NCI-H1105 (cell line): ENCODE measurements at places on chromosomes 5 and 9.

DNA sequence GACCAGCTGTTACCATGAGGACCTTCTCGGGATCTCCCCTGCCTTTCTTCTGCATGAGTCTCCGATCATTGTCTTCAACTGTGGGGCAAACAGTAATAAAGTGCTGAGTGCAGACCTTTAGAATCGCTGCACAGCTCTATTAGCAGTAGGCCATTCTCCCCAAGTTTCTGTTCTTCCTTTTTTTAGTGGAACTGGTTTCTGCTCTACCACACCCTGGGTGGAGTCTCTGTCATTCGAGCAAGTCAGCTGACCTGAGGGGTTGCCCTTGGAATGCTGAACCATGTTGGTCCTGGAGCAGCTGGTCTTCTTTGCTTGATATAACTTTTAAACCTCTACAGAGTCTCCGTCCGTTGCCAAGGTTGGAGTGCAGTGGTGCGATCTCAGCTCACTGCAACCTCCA lies 33.4 kb upstream of the GNPDA1 start:
- DNase-seq = no peak

DNA sequence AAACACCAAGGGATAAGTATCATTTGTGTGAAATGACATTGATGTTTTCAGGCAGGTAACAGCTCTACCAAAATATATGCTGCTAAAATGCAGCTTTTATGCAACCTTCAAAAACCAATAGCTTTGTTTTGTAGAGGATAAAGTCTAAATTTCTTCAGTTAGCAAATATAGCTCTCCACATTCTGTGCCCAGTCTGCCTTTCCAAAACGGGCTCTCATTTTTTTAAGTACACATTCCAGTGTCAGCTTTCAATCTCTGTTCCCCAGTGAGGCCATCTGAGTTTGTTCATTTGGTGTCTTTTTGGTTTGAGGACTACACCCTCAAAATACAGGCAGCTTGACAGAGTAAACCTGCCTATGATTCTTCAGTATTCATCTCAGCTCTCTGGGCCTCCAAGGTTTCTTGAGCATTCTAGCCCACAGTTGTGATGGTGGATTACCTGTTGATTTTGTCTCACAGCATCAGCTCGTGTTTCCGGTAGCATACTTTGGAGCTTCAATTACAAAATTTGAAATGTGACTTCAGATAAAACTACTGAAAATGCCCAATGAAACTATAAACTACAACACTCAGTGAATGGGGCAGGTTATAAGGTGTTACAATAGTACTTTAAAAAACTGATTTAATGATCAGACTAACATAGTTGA lies 55.7 kb downstream of the NR3C1 start:
- no peak for DNase-seq

- DNase-seq = no peak
Measured at GRCh38 chr5:9699681-9700080, 69.5 kb upstream of the TAS2R1 start.

DNA sequence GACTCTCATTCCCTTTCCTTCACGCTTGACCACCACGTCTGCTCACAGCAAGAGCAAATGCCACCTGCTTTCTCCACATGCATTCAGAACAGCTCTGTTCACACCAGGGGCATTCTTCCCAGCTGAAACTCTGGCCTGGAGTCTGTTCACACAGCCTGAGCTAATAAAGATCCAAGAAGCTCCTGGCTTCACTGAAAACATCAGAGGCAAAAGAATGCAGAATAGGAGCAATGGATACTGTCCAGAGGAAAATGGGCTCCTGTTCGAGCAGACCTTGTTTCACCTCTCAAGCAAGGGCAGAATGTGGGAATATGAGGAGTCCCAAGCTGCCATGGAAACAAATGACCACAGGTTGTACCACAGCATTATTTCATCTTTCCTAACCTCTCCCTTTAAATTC lies 402.7 kb upstream of the TNC start:
- DNase-seq = no peak

DNA sequence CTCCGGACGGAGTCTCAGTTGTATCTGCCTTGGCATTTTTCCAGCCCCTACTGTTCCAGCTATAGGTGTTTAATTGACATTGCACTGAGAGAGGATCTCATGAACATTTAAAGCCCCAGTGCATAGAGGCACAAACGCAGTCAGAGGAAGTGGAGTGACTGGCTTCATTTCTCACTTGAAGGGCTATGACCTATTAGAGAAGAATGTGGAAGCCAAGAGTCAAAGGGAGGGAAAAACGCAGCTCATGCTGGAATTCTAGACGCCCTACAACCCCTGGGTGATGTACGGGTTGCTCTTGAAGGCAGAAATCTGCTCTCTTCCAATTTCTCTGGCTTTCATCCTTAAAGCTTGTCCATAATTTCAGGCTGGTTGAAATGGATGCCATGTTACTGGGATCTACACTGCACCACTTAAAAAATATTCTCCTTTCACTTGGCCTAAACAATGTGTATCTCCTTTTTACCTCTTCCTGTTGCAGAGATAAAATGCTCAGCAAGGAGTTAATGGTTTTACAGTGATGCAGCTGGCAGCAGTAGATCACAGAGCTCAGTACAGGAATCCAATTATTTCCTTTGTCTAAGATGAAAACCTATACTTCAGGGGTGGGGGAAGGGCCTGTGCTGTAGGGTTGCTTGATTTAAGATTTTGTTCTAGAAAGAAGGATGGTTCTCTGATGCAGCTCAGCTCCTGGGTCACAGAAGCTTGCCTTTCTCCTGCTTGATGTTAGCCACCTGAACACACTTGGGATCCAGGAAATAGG lies 61.8 kb upstream of the MAMDC2 start:
- DNase-seq = no peak

GRCh38 chr5:5009240-5009639 lies 130.9 kb upstream of the ADAMTS16 start:
- no peak for DNase-seq

DNA sequence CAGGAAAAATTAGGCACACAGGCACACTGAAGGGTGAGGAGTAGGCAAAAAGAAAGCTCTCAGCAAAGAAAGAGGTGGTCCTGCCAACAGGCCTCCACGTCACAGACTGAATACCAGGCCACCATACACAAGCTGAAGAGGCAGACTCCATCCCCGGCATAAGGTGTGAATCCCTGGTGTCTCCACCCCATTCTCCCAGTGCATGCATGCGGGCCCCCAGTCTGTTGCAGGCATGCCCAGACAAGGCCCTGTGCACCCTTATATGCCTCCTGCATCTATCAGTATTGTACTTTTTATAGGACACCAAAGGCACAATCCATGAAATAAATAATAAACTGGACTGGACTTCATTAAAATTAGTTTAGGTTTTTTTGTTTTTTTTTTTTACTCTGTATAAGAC lies 73.1 kb downstream of the RGMB start:
- DNase-seq = no peak

GRCh38 chr5:135344349-135344748 lies 54.7 kb downstream of the MACROH2A1 start:
- no peak for DNase-seq

- no peak for DNase-seq
Measured at GRCh38 chr5:14229734-14230133, 86.6 kb downstream of the TRIO start.

DNA sequence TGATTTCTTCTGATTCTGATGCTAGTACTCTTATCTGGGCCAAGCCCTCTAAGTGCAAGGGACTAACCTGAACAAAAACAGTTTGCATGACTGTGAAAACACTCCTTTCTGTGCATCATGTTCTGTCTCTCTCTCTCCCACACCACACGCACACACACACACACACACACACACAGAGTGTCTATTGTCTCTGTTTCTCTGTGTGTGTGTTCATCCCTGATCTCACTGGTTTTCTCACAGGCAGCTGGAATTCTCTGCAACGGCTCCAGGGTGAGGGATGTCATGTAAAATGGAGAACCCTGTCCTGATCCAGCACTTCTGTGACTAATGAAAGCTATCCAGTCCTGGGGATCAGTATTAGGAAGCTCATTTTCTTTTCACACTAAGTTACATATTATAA lies 453.1 kb upstream of the RGMB start:
- DNase-seq = no peak

DNA sequence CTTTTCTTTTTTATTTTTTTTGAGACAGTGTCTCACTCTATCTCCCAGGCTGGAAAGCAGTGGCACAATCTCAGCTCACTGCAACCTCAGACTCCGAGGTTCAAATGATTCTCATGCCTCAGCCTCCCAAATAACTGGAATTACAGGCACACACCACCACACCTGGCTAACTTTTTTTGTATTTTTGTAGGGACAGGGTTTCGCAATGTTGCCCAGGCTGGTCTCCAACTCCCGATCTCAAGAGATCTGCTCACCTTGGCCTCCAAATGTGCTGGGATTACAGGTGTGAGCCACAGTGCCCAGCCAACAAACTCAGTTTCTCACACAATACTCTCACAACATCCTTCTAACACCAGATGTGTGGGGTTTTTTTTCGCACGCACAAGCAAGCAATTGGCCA lies 22.1 kb downstream of the AFF4 start:
- no peak for DNase-seq

- DNase-seq = no peak
Measured at GRCh38 chr5:122693963-122694362, 80.9 kb upstream of the SNX2 start.

GRCh38 chr5:133041910-133042309 lies 9.9 kb upstream of the HSPA4 start:
- DNase-seq = no peak

DNA sequence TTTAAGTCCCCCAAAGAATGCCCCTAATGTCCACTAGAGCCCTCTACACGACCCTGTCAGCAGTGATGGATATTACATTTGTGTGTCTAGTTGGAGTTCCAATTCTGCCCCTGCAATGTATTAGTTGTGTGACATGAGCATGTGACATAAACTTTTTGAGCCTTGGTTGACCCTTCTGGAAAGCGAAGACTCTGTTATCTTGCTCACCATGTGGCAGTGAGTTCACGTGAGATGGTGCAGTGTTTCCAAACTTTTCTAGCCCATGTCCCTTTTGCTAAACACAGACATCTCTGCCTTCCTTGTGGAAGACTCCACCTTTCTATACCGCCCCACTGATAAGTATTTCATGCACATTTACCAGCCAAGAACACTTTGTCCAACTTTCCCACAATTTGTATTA lies 87.0 kb upstream of the BOD1 start:
- no peak for DNase-seq

DNA sequence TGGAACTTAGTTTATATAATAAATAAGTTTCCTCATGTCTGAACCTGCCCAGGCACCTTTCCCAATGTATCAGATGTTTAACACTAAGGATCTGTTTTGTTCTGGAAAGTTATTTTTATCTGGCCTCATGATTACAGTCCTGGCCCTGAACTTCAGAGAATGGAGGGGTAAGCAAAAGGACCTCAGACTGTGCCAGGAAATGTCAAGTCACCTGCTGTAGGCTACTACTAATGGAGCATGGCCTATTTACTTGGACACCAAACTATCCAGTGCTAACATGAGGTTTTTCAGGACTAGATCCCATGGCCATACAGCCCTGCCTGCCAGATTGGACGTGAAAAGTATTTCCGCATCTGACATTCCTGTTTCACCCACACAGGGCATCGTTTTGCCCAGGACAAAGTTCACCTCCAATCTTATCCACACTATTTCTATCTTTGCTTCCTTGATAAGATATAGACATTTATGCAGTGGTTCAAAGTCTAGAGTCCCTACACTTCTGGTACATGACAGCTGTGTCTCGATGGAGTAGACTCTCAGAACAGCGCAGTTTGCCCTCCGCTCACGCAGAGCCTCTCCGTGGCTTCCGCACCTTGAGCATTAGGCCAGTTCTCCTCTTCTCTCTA lies at the start of gene BTNL8:
Gene BTNL8 (plus strand): TSS at position 539 of the 626 bp plus-strand sequence. CDS start 152 bp downstream, outside the sequence.
- DNase-seq = no peak

DNA sequence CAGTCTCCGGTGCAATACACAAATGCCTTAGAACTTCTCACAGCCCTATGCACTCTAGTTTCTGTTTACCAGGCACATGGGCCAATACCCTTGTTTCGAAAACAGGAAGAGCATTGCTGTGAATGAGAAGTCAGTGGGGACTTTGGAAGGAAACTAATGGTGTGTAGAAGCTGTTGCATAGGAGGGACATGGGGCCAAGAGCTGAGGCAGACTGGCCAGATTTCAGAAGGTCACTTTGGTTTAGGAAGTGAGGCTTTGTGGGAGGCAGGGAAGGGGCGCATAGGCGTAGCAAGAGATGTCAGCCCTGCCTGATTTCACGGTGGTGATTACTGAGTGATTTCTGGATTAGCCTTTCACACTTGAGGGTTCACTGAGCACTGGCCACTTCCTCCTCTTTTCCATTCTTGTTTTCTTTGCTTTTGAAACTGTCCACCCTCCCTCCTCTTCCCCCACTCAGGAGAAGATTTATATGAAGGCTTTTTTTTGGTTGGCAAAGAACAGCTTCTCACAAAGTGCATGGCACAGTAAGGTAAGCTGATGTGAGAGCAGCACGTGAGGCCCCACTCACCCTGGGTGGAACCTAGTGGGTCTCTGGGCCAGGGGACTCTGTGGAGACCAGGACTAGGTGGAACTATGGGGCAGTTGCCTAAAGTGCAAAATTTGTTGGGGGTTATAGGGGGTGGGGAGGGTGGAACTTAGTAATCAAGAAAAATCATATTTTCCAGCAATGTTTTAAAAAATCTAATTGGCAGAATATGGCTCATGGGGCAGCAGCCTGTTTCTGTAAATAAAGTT lies 6.1 kb upstream of the TMEM252 start:
- no peak for DNase-seq

- DNase-seq = no peak
Measured at GRCh38 chr9:114414346-114414745, 26.6 kb upstream of the AKNA start.

- no peak for DNase-seq
Measured at GRCh38 chr5:122351416-122352157, 39.5 kb downstream of the SNCAIP start.

GRCh38 chr5:175572886-175573285 lies 85.0 kb upstream of the HRH2 start:
- DNase-seq = no peak

GRCh38 chr5:94870511-94871183 lies 252.2 kb downstream of the SLF1 start:
- DNase-seq = no peak

DNA sequence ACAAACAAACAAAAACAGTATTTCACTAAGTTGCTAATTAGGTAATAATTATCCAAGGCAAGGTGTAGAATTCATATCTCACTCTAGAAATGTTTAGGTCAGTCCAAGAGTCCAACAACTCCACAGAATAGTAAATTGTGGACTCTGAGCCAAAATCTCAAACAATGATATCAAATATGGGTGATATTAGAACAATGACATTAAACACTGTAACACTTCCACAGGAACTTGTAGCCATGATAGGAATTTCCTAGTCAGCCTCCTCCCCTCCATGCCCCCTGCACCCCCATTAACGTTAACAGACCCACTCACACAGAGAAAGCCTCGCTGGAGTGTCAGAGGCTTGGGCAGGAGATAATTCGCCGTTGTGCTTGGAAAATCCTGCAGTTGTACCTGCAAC lies 305.0 kb upstream of the PIK3R1 start:
- DNase-seq = no peak

DNA sequence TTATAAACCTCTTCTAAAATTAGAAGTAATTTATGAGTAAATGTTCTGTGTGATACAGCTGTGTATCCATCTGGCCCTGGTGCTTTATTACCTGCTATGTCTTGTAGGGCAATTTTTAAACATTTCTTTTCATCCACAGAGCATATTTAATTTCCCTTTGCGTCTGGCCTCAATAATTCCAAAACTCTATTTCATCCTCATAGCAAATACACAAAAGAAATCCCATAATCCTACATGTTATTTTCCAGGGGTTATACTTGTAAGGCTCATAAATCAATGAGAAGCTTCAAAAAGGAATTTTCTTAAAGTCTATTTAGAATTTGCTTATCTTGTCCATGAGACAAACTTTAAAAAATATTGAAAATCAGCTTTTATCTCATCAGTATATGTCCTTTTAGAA lies 167.0 kb downstream of the TTC39B start:
- DNase-seq = no peak
